AML-193 (cell line): ENCODE measurements at places on chromosomes 6 and 20.

DNA sequence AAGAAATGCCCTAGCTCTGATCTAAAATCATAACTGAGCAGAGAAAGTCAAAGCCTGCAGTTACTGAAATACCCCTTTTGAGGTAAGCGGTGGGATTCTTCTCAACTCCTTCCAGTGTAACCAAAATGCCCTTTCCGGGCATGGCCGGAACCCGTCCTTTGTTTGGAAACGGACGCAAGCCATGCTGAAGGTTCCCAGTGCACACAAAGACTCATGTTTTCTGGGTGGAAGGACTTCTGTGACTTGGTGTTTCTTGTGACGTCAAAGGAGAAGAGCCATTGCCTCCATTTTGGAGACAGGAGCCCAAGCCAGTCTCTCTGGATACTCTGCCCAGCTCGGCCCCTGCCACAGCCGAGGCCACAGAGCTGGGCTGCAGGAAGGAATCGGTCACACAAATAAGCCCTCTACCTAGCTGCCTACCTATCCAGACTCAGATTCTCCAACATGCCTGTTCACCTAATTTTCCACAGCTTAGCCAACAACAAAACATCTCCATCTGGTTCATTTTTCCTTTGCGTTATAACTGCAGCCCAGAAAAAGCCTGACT, 182.8 kb downstream of the TBXT start:
- DNase-seq: no peak

- DNase-seq: peak; percentile 40
These were observed 102.8 kb upstream of the TMEM170B start for GRCh38 chr6:11434565-11435326.

DNA sequence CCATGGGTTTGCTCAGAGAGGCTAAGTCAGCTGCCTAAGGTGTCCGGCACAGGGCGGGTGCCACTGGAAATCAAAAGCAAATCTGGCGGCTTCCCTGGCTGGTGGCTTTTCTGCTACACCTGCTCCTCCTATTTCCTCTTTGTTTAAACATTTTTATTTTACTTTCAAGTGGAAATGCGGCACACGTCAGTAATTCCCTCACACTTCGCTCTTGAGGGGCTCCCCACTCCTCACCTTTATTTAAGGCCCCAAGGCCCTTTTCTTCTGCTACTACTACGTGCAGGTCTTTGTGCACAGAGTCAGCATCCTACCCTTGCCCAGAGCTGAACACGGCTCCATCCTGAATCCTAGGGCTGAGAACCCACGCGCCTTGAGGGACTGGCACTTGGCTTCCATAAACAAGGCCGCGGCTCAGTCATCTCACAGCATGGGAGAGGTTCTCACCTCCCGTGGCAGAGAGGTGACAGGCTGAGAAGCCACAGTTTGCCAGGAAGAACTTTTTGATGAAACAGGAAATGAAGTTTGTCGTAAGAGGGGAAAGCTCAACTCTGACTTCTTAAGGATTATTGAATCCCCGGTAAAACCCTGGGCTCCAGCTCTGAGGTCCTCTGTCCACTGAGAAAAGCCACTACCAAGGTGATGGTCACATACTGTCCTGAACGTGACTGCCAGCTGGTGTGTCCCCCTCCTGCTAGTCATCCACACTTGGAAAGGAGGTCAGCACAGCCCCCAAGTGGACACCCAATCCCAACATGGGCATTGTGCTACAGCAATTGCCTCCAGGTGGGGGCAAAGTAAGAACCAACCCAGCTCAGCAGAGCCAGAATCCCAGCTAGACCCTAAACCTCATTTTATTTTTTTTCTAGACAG, 48.0 kb downstream of the NFATC2 start:
- DNase-seq: no peak

- no peak for DNase-seq
These were observed 33.2 kb upstream of the HDGFL1 start for GRCh38 chr6:22536122-22536521.
